ENCODE measurements at places on chromosomes 2 and 18.

- DNase-seq: no peak
Observed at GRCh38 chr2:29446847-29447246, 331.6 kb downstream of the CLIP4 start.

- no peak for DNase-seq
Observed at GRCh38 chr2:196205881-196206435, 34.6 kb upstream of the STK17B start.

- DNase-seq: no peak
Observed at GRCh38 chr2:8923183-8923582, 80.3 kb downstream of the MBOAT2 start.

GRCh38 chr2:203748331-203749126 is 42.1 kb downstream of the CD28 start:
- DNase-seq: no peak

DNA sequence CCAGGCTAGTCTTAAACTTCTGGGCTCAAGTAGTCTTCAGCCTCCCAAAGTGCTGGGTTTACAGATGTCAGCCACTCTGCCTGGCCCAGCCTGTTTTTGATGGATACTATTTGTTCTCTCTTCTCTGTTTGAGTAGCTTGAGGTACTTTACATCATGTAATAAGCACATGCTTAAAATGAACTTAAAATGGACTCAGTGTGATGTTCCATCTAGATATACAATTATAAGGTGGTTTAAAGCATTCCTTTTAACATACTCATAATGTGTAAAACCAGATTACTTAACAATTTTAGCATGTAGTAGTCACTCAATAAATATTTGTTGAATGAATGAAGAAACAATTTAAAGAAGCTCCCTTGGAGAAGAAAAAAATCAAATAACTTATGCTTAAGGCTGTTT is 9.6 kb downstream of the PTPRM start:
- DNase-seq: no peak

DNA sequence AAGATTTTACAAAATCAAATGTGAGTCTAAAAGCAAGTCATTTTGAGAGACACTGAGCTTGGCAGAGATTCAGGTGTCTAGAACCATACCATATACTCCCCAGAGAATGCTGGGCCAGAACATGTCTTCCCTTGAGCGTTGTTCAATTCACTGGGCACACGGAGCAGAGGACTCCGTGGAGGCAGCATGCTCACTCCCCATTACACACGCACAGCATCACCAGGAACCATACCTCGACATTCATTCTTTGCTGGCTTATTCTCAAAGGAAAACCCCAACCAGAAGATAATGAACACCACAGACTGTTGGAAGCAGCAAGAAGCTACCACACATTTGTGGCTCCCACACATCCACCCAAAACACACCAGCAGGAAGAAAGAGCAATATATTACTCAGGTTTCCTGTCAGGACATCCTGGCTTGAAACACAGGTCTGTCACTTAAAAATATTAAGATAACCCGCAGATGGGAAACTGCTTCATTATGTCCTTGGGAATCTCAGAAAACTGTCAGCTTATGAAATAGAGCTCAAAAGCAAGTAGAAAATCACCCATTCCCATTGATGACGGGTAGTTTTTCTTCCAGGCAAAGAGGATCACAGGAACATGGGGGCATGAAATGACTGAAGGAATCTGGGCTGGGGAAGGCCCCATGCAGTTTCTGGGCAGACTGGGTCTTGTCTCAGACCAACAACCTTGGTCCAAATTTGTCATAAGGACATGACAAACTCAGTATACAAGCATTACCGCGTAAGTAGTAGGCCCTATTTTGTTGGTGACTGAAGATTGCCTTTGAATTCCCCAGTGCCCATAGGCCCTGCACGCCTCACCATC is 46.4 kb downstream of the PCBP1 start:
- no peak for DNase-seq

DNA sequence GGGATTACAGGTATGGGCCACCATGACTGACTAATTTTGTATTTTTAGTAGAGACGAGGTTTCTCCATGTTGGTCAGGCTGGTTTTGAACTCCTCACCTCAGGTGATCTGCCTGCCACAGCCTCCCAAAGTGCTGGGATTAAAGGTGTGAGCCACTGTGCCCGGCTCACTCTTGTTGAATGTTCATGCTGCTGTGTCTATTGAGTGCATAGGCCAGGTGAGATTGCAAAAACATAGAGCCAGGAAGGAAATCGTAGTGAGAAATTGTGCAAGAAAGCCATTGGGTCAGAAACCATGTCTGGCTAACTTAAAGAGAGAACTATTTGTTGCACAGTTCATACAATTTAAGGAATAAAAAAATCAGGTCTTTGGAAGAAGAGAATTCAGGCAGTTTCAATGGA is 45.5 kb upstream of the FZD5 start:
- DNase-seq: no peak

DNA sequence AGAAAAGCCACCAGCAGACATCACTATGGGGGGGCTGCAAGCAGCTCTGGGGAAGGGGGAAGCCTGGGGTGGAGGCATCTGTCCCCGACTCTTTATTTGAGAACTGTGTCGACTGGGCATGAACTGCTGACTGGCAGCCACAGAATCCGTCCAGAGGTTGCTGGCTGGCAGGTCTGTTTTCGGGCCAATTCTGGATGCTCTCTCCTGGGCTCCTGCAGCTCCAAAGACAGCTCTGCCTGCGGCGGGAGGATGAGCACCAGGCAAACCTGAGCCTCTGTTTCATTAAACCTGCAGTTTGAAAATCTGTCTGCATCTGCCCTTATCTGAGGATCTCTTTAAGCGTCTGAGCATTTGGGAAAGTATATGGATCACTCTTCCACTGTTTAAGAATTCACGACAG is 34.4 kb upstream of the RPL31 start:
- no peak for DNase-seq

DNA sequence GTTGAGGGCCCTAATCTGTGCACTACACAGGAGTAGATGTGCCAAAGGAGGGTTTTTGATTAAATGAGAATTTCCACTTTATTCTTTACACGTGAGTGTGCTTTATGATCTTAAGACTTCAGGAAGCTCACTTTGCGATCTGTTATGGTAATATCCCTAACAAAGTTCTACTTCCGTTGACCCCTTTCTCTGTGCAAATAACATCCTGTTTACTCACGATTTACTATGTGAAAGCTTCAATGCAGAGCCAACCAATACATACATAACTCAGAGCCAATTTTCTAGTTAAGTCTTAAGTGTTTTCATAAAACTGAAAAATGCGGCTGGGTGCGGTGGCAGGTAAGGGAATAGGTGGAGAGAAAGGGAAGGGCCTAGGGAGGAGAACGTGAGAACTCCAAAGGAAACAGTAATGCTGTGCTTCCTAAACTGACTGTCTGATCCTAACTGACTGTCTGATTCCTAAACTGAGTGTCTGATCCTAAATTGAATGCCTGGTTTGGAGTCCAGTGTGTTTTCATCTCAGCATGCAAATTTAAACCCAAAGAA is 87.6 kb downstream of the PLCL1 start:
- no peak for DNase-seq

- no peak for DNase-seq
Observed at GRCh38 chr2:157179324-157180105, 78.0 kb upstream of the GALNT5 start.
